ENCODE measurements at places on chromosomes 6 and 20.

DNA sequence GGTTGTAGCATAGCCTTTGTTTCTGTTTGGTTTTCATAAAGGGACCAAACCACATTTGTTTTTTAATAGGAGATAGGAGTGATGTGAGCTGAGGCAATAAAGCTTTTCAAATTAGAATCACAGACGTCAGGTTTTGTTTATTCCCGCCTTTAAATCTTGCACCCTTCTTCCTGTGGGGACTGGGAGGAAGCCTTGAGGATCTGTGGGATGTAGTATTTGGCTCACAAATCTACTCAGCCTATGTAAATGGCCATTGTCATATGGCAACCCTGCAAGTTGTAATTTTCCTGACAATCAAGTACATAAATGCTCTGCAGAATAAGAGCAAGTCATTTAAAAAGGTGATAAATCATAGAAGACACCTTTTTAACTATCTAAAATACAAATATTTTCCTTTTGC, 110.4 kb downstream of the ADGRG6 start:
- DNase-seq: no peak

DNA sequence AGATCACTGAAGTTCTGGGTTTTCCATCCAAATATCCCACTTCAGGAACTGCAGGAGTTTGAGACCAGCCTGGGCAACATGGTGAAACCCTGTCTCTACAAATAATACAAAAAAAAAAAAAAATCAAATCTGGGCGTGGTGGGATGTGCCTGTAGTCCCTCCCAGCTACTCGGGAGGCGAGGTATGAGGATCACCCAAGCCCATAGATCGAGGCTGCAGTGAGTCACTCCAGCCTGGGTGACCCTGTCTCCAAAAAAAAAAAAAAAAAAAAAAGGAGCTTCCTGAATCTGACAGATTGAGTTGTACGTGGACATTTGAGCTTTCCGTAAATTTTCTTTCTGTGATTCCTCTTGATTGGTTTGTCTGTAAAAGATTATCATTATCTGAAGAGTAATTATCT, 55.6 kb downstream of the TULP4 start:
- DNase-seq: no peak

DNA sequence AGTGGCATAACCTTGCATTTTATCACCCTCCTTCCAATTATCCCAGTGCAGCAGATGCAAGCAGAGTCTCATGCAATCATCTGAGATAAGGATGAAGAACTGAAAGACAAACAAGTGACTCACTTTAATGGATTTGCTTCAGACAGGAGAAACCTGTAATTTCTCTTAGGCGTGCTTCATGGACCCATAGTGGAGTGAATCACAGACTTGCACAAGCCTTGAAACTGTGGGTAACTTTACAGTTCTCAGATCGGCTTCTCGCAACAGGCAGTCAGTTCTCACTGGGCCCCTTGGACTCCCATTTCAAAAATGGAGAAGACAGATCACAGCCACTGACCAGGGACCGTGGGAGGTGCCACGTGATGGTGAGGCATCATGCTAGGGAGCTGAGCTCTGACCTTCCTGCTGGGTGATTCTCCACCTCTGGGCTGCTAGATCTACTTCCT, at the start of gene ADGRF4:
Gene ADGRF4 (plus strand): TSS at position 239 of the 446 bp plus-strand sequence. CDS start 8,666 bp downstream, outside the sequence.
- DNase-seq: no peak

GRCh38 chr20:52936351-52937340, 35.5 kb upstream of the TSHZ2 start:
- no peak for DNase-seq

DNA sequence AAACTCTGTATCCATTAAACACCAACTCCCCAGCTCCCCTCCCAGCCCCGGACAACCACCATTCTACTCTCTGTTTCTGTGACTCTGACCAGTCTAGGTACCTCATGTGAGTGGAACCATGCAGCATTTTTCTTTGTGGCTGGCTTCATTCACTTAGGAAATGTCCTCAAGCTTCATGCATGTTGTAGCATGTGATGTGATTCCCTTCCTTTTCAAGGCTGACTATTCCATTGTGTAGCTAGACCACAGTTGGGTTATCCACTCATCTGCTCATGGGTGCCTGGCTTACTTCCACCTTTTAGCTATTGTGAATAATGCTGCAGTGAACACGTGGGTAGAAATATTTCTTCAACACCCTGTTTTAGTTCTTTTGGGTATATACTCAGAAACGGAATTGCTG, 8.8 kb upstream of the BPHL start:
- DNase-seq: no peak

GRCh38 chr6:86273936-86274335, 631.2 kb upstream of the SYNCRIP start:
- DNase-seq: no peak

GRCh38 chr6:5453546-5453945, 192.2 kb downstream of the FARS2 start:
- DNase-seq: no peak

DNA sequence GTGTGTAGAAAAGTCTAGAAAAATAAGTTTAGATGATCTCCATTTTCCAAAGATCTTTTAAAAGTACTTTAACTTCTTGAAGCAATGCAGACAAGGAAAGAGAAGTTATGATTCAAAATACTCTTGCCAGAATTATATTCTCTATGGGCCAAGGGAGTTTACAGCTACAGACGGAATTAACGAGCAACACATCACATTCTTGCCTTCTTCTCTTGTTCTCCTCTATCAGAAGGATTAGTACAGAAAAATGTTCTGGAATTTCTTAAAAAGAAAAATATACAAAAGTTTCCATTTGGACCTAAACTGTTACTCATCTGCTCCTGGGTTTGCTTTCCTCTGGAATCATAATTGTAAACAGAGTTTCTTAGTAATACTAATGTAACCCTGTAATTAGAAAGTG, 284.7 kb upstream of the HSF2 start:
- no peak for DNase-seq

- DNase-seq: no peak
These were observed 13.2 kb upstream of the ASXL1 start for GRCh38 chr20:32344835-32345506.

- DNase-seq: no peak
These were observed 2.2 kb downstream of the PSMG4 start for GRCh38 chr6:3260772-3261517.

- DNase-seq: no peak
These were observed 665.7 kb upstream of the SLC35B3 start for GRCh38 chr6:9100869-9101580.

GRCh38 chr6:4460586-4461475, 315.4 kb upstream of the CDYL start:
- no peak for DNase-seq

DNA sequence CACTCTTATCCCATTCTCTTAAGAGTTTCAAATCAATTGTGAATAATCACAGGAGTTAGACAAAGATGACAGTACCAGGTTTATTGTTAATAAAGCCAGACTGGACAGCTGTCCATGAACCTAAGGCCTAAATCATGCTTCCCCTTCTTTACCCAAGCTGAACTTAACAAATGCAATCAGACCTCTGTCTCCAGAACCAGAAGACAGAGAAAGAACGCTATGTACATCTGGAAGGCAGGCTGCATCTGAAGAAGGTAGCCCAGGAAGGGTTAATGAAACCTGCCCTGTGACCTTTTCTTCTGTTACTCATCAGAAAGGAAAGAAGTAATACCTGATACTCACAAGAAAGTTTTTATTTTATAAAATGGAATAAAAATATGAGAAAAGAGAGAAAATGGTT, 118.6 kb downstream of the EYA4 start:
- DNase-seq: no peak

- DNase-seq: no peak
These were observed 29.1 kb upstream of the HDAC2 start for GRCh38 chr6:114000069-114000468.

GRCh38 chr20:37773291-37773826, 79.5 kb downstream of the CTNNBL1 start:
- DNase-seq: no peak

DNA sequence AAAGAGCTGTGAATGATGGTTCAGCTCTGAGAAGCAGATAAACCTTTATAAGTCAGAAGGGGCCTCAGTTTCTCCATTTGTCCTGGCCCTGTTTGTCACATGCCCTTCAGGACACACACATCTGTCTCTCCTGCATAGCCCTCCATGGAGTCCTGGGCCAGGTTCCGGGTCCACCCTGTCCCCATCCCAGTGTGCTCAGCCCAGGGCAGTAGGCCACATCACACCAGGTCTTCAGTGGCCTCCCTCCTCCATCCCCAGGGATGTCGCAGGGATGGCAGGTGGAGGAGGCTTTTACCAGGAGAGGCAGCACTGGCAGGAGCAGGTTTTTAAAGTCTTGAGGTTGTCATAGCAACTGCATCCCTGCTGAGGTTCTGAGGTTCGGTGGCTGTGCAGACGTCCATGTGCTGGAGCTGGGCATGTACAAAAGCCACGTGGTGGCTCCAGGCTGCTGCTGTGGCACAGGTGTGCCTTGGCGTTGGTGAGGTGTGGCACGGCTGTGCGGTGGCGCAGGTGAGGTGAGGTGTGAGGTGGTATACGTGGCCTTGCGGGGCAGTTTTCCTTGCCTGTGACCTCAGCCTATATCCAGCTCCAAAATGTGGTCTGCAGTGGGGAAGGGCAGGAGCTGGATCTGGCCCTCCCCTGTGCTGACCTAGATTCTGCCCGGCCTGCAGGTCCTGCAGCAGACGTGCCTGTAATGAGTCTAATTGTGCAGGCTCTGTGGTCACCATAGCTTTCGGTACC, 8.0 kb upstream of the NPBWR2 start:
- no peak for DNase-seq

DNA sequence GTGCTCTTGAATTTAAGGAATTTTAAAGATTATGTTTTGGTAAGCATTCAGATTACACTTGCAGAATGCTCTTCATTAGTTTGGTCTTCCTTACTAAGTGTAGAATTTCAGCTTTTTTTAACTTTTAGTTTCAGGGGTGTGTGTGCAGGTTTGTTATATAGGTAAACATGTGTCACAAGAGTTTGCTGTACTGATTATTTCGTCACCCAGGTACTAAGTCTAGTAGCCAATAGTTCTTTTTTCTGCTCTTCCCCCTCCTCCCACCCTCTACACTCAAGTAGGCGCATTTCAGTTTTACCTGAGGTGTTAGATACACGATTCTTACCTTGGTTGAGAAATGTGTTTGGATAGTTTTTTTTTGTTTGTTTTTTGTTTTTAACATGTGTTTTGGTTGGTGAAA, 68.3 kb downstream of the AFG1L start:
- DNase-seq: no peak

DNA sequence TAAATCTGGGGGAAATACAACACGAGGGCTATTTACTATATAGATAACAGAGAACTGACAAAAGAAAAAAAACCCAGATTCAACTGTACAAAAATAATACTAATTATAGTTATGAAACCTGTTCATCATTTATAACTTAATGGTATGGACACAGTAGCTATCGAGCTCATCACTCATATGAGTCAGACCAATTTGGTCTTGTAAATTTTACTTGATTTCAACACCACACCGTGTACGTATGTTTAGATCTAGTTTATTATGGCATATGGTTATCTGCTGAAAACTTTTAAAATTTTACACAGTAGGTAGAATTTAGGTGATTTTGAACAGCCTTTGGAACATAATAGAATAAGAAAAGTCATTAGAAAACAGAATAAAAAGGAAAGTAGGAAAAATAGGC, 5.5 kb downstream of the MYLK4 start:
- no peak for DNase-seq

DNA sequence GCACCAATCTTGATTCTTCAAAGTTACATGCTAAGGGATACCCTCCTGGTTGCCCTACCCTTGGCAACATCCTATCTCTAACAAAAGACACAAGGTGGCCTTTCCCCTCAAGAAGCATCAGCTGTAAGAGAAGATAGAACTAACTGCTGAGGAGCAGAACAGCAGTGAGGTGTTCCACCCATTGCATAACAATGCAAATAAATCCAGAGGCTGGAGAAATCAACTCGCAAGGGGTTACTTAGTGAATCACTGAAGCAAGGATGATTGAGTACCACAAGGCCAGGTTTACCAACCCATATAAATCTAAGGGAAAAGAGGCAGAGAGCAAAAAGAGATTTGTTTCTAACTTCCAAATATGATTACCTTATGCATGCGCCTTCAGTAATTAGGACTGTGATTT, 36.7 kb downstream of the F13A1 start:
- DNase-seq: no peak

- DNase-seq: no peak
These were observed 902.3 kb upstream of the CITED2 start for GRCh38 chr6:140276719-140277118.

DNA sequence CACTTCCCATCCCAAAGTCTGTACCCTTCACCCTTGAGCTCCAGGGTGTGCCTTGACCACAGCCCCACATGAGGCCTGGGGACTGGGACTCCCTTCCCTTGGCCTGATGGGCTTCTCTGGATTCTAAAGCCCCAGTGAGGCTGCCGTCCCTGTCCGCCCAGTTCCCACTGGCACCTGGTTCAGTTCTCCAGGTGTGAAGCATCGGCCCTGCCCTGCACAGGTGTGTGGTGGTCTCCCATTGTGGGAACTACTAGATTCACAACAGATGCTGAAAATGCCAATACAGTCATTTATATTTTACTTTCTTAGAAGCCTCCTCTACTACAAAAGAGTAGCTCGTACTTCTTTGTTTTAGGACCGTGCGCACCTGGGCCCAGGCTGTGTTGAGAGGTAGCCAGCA, 72.8 kb downstream of the TTLL2 start:
- no peak for DNase-seq

DNA sequence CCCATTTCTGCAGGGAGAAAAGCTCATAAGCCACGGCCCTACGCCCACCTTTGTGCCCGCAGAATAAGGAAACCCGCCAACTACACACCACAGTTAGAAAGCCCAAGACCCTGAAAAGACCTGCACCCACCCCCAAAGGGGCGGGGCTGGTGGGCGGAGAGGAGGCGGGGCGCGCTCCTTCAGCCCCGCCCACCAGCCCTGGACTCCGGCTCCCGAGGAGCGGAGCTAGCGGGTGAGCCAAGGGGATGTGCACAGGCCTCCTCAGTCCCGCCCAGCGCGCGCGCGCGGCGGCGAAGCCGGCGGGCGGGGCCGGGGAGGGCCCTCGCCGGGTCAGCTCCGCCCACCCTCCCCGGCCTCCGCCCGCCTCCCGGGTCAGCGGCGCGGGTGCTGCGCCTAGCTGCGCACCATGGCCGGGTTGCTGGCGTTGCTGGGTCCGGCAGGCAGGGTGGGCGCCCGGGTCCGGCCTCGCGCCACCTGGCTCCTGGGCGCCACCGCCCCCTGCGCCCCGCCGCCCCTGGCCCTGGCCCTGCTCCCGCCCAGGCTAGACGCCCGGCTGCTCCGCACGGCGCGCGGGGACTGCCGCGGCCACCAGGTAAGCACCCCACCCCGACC, at the start of gene FAM210B:
Gene FAM210B (plus strand): TSS at position 375 of the 612 bp plus-strand sequence. CDS start 32 bp downstream, at position 407.
- DNase-seq: peak; percentile 56

GRCh38 chr20:17538517-17539170, 7.5 kb upstream of the BFSP1 start:
- no peak for DNase-seq

DNA sequence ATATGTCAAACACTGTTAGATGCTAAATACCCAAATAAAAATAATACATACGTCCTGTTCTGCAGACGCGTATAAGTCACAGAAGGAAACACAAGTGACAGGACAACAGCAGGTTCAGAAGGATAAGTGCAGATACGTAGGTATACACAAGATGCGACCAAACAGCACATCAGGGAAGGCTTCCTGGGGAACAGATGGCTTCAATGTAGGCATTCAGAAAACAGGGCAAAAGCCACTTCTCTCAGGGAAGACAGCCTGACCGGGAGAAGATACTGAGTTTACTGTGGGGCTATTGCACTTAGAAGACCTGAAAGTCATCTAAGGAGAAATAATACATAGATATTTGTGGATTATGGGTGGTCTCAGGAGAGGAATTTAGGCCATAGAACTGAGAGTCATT, 1.9 kb downstream of the HLA-DPA1 start:
- DNase-seq: no peak
